ENCODE measurements at places on chromosomes 1 and 21.

GRCh38 chr1:96116731-96117130 is 604.9 kb upstream of the PTBP2 start:
- no peak for DNase-seq

DNA sequence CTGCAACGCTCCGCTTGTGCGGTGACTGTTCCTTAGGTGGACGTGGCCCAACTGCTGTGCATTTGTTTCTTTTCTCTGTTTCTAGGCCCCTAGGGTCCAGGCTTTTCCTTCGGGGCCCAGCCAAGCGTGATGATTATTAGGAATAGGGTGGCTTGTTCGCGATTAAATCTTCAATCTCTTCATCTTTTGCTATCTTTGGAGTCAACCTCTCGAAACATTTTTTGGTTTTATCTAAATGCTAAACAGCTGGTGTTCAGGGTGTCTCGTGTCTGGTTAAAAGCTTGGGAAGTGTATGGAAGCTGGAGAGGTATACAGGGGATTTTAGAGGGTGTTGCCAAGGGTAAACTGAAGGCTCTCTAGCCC is 844 bp upstream of the PLD5 start:
- DNase-seq: no peak

DNA sequence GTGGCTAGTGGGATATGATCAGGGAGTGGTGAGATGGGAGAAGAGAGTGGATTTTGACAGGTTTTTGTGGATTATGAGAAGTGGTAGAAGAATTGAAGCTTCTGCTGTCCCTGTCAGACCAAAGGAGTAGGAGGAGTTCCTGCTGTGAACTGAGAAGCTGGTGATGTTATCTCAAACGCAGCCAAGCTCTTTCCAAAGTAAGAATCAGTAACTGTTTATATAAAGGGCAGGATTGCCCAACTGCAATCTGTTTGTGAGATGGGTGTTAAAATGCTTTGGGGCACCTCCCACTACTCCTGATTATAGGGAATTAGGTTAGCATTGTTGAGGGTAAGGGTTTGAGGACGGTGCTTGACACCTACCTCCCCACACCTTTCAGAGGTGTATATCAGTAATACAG is 60.5 kb upstream of the USP25 start:
- no peak for DNase-seq

DNA sequence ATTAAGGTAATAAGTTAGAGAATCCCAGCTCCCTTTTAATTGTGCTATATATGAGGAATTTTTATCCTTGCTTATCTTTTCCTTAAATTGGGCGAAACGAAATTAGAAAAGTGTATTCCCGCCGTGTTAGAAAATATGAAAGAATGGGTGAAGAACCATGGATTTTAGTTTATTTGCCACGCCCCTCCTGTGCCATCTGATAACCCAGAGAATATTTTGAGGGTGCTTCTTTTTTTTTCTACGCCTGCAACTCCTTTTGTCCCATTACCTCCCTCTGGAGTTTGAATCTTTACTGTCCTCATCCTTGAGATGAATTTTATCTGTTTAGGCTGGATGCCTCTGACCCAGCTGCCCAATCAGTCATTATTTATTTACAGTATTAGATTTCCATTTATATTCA is 1.6 kb downstream of the TLCD4 start:
- no peak for DNase-seq

All from aorta (tissue), 5 donors.